ENCODE measurements at places on chromosomes 13 and 19.

DNA sequence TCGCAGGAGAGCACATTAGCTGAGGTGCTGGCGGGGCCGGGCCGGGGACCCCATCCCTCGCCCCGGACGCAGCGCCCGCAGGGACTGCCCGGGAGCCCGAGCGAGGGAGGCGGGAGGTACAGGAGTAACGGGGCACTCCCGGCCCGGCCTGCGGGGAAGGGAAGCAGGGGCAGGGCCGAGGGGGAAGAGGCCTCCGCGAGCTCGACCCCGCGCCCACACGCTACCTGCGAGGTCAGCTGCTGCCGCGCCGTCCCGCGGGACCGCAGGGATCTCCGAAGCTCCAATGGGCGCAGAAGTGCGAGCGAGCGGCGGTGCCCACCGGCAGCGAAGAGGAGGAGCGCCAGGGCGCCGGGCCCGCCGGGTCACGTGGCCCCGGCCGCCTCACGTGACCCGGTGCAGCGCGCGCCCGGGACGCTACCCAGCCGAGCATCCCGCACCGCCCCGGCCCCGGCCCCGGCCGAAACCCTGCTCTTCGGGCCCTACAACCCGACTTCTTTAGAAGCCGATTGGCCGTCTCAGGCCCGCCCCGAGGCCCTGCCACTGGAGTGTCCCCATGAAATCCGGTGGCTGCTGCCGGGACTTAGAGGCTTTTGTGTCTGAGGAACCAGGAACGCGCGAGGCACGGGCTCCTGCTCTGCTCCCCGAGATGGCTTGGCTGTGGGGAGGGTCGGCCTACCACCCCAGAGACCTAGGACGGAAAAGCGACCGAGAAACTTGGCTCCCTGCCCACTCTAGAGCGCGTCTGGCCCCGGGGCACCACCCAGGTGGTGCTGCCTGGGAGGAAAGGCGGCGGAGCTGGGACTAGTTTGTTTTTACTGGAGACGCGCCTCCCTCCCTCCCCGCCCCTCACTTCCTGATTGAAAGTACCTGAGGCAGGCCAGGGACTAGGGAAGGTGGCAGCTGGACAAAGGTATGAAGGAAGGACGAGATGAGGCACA, at the start of gene RCBTB1:
RCBTB1 (minus strand) TSS at position 339 of the 938 bp plus-strand sequence. CDS start 18,279 bp downstream, outside the sequence.
- peak; percentile 73 for DNase-seq

- no peak for DNase-seq
Observed at GRCh38 chr13:21696865-21697448, 26.1 kb downstream of the FGF9 start.

DNA sequence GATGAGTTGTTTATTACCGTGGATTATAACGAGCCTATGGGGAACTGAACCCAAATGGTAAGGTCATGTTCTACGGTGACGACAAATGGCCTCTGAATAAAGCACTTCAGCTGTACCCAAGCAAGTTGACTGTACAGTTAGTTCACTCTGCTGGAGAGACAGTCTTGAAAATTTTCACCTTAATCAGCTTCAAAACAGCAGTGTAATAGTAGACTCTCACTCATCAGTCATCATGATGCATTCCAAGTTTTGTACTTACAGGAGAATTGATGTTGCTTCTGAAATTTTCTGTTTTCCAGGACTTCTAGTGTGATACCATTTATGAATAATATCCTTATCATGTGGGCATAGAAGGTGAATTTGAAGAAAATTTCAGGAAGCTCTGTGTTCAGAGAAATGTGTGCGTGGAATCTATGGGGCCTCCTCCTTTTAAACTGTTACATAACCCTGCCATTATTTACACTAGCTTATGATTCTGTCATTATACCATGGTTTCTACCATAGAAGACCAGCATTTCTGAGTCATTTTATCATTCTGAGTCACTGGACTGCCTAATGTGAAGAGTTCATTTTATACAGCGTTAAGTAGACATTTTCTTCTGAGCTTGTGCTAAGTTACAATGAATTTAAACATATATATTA, 96.9 kb downstream of the WDFY2 start:
- no peak for DNase-seq

- DNase-seq = peak; percentile 38
Observed at GRCh38 chr19:4803736-4804695, 12.5 kb downstream of the FEM1A start.

- DNase-seq = no peak
Observed at GRCh38 chr13:114229506-114229905, 5.2 kb upstream of the CDC16 start.

- no peak for DNase-seq
Observed at GRCh38 chr13:114121496-114122126, 10.8 kb downstream of the RASA3 start.

DNA sequence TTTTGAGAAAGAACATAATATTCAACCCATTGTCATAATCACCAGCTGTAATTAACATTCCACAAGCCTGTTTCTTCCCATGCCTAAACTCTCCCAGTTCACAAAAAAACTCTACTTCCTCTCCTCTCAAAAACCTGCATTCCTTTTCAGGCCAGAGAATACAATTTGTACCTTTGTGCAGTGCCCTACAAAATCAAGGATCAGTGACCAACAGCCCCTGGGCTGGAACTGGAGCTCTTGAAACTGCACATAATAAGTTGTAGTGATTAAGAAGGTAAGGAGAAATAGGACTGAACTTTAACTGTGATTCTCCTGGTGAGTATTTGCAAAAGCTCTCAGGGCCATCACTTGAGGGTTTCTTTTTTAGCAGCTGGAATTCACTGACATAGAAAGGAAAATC, 472.7 kb downstream of the RFC3 start:
- no peak for DNase-seq

Measured in caudate nucleus (tissue), 63 donors.